Caudate nucleus (tissue), 63 donors: ENCODE measurements at places on chromosomes 7 and 10.

DNA sequence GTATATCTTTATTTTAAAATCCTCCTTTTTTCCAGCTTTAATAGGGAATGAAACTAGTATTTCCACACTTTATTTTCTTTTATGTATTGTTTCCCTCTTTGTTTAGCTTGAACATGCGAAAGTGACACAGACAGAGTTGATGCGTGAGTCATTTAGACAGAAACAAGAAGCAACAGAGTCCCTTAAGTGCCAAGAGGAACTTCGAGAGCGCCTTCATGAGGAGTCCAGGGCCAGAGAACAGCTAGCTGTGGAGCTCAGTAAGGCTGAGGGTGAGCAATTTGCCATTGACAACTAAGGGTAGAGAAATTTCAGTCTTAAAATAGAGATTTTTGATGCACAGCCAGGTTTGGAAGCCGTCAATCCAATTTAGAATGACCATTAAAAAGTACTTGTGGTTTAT is 73.1 kb downstream of the CYP51A1 start:
- no peak for DNase-seq

- no peak for DNase-seq
Measured at GRCh38 chr7:74371381-74372341, 82.0 kb upstream of the GTF2IRD1 start.

DNA sequence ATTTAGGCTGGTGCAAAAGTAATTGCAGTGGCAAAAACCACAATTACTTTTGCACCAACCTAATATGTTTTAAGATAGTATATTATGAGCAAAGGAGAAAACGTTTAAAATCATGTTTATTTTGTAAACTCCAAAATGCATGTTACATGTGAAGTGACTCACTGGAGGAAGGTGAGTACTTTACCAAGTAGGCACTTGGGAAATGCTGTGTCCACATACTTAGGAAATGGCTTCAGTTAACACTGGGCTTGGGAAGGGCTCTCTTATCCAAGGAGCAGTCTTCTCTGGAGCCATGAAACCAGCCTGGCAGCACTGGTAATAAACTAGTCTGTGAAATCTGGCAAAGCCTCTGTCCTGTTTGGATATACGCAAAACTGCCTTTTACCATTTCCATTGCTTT is 4.4 kb downstream of the RPS24 start:
- no peak for DNase-seq

GRCh38 chr10:91601212-91601611 is 31.7 kb downstream of the PPP1R3C start:
- no peak for DNase-seq

DNA sequence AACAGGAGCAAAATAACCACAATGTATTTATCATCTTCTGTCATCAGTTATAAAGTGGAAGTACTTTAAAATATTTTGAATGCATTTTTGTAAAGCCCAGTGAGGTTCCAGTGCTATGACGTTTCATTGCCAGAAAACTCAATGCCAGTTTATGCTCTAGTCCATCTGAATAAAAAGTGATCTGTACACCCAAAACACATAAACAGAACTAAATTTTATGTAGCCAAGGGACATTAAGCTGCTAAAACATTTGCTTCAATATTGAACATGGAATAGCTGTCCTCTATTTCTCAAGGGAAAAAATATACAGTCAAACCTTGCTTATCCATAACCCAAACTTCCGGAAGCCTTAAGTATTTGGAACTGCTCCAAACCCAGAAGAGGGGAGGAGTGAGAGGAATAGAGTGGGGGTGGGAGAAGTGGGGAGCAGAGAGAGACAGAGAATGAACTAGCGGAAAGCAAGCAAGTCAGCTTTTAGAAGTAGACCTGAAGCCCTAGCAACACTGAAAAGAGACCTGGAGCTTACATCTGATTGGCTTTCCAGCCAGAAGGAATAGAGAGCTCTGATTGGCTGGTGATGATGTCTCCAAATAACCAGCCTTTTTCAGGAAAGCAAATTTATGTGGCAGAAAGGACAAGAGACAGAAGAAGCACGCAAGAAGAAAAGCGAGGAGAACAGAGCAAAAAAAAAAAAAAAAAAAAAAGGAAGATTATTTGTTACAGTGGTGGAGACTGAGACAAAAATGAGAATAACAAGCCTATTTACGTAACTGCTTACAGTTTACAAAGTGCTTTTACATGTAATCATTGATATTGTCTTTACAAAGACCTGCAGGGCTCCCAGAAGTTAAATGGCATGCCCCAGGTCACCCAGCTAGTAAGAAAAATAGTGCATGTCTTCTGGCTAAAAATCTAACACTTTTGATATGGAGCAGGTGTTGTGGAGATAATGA is 196.0 kb downstream of the RNLS start:
- DNase-seq: peak; percentile 41

- no peak for DNase-seq
Measured at GRCh38 chr10:111384556-111384955, 307.7 kb downstream of the ADRA2A start.

DNA sequence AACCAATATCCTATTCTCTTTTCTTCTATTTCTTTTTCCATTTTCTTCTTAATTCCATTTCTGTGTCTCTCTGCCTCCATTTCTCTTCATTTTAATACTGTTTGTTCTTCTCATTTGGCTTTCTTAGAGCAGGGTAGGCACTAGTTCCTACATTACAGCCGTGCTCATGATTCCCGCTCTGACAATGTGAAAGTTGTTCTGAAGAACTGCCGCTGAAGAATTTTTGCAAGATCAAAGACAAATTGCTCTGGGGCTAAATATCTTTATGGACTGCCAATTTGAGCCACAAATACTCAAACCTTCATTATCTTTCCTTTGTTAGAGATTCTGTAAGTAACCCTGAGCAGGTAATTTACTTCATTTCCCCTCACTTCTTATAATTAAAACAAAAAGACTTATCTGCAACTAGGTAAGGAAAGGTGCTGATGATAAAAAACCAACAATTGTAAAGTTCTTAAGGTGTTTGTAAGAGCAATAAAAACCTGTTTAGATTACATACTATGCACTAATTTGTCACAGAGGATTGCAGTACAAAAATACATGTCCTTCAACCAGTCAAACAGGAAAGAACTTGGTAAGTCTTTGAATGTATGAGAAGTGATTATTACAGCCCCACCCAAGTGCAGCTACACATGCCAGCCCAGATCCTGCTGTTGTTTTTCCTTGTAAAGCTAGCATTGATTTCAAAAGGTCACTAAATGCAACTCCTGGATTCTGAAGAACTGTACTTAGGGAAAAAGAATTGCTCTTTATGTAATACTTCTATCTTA is 127.5 kb downstream of the COL28A1 start:
- DNase-seq: no peak
